ENCODE measurements at places on chromosomes 3 and 15.

GRCh38 chr15:83108266-83109219 is 1.1 kb downstream of the TM6SF1 start:
- no peak for DNase-seq

DNA sequence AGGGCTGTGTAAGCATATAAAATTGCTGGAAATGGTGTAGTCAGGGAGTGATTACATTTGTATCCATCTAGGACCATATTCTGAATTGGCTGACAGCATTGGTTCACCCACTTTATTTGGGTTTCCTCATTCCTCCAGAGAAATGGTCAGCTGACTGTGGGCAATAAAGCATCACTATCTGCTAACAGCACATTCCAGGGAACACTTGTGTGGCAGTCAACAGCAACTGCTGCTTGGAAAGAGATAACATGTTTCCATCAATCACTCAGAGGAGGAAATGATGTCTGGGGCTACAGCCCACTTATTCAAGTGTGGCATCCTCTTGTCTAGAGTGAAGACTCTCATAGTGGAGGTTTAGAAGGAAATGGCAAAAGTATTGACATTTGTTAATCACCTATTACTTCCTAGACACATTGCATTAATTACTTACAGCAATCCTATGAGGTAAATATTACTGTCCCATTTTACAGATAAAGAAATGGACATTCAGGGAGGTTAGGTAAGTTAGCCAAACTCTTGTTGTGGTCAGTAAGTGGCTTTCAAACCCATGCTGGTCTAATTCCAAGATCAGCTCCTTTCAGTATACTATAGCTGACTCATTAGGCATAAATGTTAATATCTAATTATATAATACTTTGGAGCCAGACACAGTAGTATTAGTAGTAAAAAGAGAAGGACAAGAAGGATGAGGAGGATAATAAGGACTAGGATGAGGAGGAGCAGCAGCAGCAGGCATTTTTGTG is 247.8 kb downstream of the ALCAM start:
- no peak for DNase-seq

- no peak for DNase-seq
Measured at GRCh38 chr3:49781415-49782199, 4.7 kb downstream of the IP6K1 start.

- DNase-seq, result no peak
Measured at GRCh38 chr15:78837543-78837942, 26.3 kb upstream of the ADAMTS7 start.

GRCh38 chr15:93296759-93297500 is 207.9 kb upstream of the RGMA start:
- DNase-seq, result no peak

DNA sequence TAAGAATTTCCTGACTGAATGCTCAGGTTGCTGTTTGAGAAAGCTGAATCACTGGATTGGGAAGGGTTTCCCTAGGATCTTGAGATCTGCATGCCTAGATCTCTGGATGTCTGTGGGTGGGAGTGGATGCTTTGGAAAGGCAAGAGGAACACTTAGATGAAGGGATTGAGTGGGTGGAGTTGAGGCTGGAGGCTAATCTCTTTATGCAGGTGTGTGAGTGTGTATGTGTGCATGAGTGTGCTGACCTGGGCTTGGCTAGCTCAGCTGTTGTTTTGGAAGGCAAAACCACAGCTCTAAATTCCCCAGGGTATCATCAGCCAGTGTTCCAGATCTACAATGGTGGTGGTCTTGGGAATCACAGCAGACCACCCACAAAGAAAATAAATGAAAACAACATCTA is 60.5 kb downstream of the CLDN1 start:
- no peak for DNase-seq

GRCh38 chr3:18862077-18862476 is 286.2 kb upstream of the KCNH8 start:
- no peak for DNase-seq

DNA sequence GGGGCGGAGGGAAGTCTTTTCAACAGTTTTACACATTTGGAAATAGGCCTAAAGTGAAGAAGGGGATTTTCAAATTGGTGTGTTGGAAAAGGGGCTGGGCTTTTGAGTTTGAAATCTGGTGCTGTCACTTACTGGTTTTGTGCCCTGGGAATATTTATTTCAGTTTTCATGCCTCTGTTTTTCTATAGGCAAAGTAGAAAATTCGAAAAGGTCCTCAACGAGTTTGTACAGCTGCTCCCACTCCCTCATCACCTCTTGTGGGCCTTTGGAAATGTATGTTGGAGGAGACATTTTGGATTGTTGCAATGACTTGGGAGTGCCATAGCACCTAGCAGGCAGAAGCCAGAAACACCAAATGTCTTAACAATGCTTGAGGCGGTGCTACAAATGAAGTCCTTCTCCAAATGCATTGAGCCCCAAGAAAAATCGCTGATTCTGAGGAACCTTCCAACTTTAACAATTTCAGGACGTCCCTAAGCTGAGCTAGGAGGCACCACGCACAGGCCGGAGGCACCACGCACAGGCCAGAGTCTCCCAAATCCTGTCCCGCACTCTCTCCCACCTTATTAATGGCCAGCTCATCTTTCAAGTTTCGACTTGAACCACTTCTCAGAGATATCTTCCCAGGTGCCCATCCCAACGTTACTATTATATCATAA is 639 bp upstream of the POLR2M start:
- DNase-seq, result no peak

Measured in AG09319 (cell line).